ENCODE measurements at places on chromosomes 1 and 21.

- DNase-seq = no peak
Observed at GRCh38 chr21:44980562-44981489, 41.0 kb downstream of the SLX9 start.

DNA sequence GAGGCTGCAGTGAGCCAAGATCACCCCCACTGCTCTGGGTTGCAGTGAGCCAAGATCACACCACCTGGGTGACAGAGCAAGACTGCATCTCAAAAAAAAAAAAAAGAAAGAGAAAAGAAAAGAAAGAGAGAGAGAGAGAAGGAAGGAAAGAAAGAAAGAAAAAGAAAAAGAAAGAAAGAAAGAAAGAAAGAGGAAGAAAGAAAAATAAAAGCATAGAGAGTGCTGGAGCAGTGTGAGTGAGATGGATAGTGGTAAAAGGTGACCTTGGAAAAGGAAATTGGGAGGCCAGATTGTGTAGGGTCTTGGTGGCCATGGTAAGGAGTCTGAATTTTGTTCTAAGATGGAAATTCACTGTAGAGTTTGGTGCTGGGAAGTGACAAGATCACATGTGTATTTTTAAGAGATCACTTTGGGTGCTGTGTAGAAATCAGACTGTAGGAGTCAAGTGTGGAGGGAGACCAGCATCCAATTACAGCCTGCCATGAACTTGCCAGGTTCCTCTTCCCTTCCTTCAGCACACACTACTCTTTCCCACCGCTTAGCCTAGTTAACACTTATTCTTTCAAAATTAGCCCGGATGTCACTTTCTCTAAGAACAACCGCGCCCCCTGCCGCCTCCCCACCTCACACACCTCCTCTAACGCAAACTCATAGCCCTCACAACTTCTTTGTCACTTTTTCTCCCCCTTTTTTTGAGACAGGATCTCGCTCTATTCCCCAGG lies 17.9 kb downstream of the MTX1 start:
- DNase-seq = no peak

DNA sequence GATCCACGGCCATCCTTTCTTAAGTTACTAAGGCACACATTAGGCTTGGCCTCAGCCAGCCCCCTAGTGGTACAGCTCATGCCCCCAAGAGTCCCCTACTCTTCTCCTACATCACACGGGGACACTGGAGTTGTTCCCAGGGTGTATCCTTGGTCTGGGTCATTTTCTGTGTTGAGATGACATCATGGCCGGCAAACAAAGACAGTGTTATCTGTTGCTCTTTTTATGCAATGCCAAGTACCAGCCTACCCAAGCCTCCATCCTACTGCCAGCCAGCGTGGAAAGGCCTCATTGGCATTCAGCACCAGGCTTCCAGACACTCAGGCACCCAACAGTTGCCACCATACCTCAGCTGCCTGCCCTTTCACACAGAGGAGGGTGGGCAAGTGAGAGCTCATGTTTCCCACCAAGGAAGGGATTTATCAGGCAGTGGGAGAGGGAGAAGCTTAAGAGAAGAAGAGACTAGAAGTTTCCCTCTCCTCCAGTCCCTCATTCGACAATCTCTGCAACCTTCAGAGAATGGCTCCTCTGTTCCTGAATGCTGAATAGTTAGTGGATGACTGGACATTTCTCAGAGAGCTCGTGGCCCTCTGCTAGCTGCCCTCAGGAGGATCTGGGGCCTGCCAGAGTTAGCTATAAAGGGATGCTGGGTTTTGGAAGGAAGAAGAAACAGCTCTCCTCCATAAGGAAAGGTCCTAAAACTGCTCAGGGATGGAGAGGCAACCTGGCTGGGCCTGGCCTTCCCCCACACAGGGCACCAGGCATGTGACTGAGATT lies 17.7 kb downstream of the CBR1 start:
- DNase-seq = no peak

- DNase-seq = no peak
Observed at GRCh38 chr1:98035602-98036002, 114.8 kb upstream of the DPYD start.

DNA sequence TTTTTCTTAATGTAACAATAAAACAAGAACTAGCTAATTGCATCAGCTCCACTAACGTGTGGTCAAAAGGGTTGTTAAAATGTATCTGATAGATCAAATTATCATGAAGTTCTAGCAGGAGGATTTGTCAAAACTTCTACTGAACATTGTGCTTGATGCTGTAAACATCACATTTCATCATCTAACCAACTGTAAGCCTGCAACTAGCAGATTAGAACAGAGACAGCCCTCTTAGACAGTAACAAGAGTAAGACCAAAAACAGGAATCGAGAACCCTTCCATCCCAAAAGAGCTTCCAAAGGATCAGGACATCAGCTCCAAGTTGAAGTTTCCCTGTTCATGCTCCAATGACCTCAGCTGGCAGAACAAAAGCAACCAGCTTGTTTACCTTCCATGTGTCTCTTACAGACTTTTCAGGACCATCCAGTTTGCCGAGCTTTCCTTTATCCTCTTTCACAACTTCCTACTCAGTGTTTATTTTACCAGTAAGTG lies 44.6 kb downstream of the NIBAN1 start:
- peak; percentile 14 for DNase-seq
